Activated T-helper 2 cell treated with anti-CD3 and anti-CD28 coated beads, Interferon-gamma antibody, Interleukin-2, Interleukin-4, amounts not matched to agents 10 μg/mL and 5 μg/mL and 100 μg/mL, durations not matched to agents 14 hours and 24 hours and 36 hours (primary cell): ENCODE measurements at places on chromosomes 4 and X.
A peak's percentile ranks its signal among the peaks of the same experiment; 100 is the strongest.

GRCh38 chrX:24603191-24603590, 44.0 kb downstream of the PCYT1B start:
- DNase-seq, result no peak
- peaks cover 16% of the 10 kb centered on the region for H3K27me3 ChIP-seq
- no peak overlapping the region for H3K4me3 ChIP-seq
- no peaks in the 10 kb centered on the region for H3K36me3 ChIP-seq
- no peak overlapping the region for H3K27ac ChIP-seq
- H3K4me1 ChIP-seq, result no peaks in the 10 kb centered on the region

DNA sequence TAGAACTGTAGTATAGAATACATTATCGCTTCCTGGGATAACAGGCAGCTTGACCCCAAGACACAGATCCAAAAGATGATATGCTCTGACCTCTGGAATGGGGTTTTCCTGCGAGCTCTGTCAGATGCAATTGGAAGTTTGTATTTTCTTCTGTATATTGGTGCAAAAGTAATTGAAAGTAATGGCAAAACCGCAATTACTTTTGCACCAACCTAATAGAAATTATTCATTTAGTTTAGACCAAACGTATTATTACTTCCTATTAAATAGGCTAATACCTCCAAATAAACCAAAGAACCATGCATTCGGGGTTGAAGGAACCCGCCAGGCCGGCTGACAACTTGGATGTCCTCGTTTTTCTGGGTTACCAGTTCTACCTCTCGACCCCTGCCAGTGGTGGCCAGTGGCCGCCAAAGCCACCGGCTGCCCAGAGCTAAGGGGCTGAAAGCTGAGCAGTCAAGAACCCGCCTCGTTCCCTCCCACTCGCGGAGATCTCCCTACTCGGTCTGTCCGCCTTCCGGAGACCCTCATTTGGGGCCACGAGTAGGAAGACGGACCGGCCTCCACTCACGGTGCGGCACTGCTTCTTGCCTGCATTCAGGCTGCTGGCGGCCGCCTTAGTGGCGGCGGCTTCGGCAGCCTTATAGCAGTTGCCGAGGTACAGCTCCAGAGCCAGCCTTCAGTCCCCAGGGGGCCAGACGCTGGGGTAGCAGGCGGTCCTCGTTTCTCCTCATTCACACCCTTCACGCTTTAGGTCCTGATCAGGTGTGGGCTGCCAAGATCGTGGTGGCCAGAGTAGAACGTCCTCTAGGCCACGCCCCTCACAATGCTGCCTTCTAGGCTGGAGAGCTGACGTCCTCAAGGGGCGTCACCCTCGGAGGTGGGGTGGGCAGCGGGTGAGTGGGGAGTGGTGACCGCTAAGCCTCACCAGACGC, 121.9 kb downstream of the RBMX2 start:
- H3K27me3 ChIP-seq, result peaks cover 3% of the 10 kb centered on the region
- no peak for DNase-seq
- no peaks in the 10 kb centered on the region for H3K4me1 ChIP-seq
- no peak overlapping the region for H3K27ac ChIP-seq
- no peaks in the 10 kb centered on the region for H3K36me3 ChIP-seq
- H3K4me3 ChIP-seq, result no peak overlapping the region

- peaks cover 1% of the 10 kb centered on the region for H3K4me1 ChIP-seq
- no peaks in the 10 kb centered on the region for H3K27me3 ChIP-seq
- H3K27ac ChIP-seq, result no peak overlapping the region
- H3K4me3 ChIP-seq, result no peak overlapping the region
- no peak for DNase-seq
These were observed 167.2 kb downstream of the CEP135 start for GRCh38 chr4:56115898-56116297.

- H3K27me3 ChIP-seq, result no peaks in the 10 kb centered on the region
- DNase-seq, result no peak
- H3K36me3 ChIP-seq, result no peaks in the 10 kb centered on the region
- no peak overlapping the region for H3K27ac ChIP-seq
- H3K4me3 ChIP-seq, result no peak overlapping the region
- peaks cover 7% of the 10 kb centered on the region for H3K4me1 ChIP-seq
These were observed 99.7 kb upstream of the SLC7A11 start for GRCh38 chr4:138341739-138342415.

DNA sequence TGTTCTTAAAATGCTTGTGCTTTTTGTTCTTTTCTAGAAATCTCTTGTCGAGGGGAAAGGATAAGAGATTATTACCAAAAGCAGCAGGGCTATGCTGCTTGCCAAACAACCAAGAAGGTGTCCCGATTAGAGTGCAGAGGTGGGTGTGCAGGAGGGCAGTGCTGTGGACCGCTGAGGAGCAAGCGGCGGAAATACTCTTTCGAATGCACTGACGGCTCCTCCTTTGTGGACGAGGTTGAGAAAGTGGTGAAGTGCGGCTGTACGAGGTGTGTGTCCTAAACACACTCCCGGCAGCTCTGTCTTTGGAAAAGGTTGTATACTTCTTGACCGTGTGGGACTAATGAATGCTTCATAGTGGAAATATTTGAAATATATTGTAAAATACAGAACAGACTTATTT, 81.5 kb upstream of the PACRGL start:
- H3K4me1 ChIP-seq, result no peaks in the 10 kb centered on the region
- no peak overlapping the region for H3K4me3 ChIP-seq
- no peak overlapping the region for H3K27ac ChIP-seq
- no peaks in the 10 kb centered on the region for H3K36me3 ChIP-seq
- no peaks in the 10 kb centered on the region for H3K27me3 ChIP-seq
- DNase-seq, result no peak

DNA sequence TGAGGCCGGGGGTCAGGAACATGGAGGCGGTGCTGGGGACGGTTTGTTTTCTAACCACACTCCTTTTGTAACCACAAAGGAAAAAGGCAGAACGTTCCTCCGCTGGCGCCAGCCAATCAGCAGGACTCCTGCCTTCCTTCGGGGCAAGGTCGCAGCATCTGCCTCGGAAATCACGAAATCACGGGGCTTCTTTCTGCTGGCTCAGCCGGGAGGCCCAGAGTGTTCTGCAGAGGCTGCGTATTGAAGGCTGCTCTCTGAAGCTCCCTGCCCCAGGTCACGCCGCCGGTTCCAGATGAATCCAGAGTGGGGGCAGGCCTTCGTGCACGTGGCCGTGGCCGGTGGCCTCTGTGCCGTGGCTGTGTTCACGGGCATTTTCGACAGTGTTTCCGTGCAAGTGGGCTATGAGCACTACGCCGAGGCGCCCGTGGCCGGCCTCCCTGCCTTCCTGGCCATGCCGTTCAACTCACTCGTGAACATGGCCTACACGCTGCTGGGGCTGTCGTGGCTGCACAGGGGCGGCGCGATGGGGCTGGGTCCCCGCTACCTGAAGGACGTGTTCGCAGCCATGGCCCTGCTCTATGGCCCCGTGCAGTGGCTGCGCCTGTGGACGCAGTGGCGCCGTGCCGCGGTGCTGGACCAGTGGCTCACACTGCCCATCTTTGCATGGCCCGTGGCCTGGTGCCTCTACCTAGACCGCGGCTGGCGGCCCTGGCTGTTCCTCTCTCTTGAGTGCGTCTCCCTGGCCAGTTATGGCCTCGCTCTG, 9.4 kb downstream of the TMEM187 start:
- peak; percentile 74 for DNase-seq
- peak overlapping the region; percentile 55 for H3K4me3 ChIP-seq

- H3K36me3 ChIP-seq, result peaks cover 50% of the 10 kb centered on the region
- H3K27ac ChIP-seq, result no peak overlapping the region
- H3K27me3 ChIP-seq, result no peaks in the 10 kb centered on the region
- no peak for DNase-seq
- peaks cover 6% of the 10 kb centered on the region for H3K4me1 ChIP-seq
These were observed 22.0 kb downstream of the FLNA start for GRCh38 chrX:154352466-154352865.

DNA sequence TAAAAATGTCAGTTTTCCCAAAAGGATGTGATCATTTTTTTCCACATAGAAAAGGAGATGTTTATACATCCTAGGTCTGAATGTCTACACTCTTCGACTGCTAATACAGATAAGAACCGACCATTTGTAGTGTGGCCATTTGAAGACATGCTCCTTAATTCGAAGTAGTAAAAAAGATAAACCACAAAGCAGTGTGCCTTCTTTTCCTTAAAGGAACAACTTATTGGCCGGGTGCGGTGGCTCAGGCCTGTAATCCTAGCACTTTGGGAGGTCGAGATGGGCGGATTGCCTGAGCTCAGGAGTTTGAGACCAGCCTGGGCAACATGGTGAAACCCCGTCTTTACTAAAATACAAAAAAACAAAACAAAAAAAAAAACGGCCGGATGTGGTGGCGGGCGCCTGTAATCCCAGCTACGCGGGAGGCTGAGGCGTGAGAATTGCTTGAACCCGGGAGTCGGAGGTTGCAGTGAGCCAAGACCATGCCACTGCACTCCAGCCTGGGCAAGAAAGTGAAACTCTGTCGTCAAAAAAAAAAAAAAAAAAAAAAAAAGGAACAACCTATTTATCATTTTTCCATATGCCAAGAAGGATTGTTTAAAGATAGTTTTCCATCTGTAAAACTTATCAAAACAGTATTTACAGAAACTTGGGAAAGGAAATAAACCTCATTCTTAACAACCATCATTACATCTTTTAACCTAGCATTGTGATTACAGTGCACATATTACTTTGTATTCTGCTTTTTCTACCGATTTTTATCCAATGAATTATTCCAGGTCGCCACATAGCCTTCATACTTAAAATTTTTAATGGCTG, 2.6 kb downstream of the INTS6L start:
- H3K4me3 ChIP-seq, result peak overlapping the region; percentile 96
- peak overlapping the region; percentile 99 for H3K27ac ChIP-seq
- H3K27me3 ChIP-seq, result no peaks in the 10 kb centered on the region

- no peaks in the 10 kb centered on the region for H3K36me3 ChIP-seq
- H3K27me3 ChIP-seq, result no peaks in the 10 kb centered on the region
- H3K4me3 ChIP-seq, result no peak overlapping the region
- H3K4me1 ChIP-seq, result no peaks in the 10 kb centered on the region
- DNase-seq, result no peak
These were observed 1012.5 kb upstream of the LCORL start for GRCh38 chr4:19033816-19034733.

DNA sequence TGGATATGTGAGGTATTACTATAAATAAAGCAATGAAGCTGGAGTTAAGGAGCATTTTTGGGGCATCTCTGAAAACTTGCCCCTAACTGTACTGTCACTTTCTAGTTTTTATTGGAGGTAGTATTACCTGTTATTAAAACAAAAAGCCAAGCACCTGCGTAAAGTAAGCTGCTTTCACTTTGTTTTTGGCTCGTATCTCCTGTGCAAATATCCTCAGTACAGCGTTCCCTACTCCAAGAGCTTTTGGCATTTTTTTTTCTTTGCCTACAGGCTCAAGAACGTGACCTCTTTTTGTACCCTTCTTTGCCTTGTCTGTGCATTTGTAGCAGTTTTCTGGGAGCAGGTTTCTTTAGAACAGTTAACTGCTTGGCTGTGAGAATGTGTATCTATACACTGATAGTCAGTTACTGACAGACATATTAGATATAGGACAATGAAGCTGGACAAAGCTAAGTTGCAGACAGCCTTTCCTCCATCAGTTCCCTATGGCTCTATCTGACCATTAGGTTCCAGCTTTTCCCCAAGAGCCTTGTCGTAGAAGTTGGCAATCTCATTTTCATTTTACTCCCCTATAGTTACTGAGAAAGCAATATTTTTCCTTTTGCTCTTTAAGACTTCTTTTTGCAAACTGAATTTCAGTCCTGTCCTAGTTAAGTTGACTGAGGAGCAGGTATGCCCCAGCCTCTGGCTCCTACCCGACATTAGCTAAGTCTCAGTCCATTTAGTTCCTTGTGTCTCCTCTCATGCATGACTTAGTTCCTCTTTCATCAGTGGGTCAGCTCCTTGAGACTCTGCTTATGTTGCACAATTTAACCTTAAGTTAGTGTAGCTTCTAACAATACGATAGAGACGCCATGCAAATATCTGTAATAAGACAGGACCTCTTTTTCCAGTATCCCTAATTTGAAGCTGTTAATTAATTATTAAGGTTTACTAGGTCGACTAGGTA, 71.5 kb upstream of the HPRT1 start:
- H3K36me3 ChIP-seq, result peaks cover 36% of the 10 kb centered on the region
- H3K27ac ChIP-seq, result no peak overlapping the region
- no peaks in the 10 kb centered on the region for H3K27me3 ChIP-seq
- peaks cover 10% of the 10 kb centered on the region for H3K4me1 ChIP-seq
- H3K4me3 ChIP-seq, result no peak overlapping the region

DNA sequence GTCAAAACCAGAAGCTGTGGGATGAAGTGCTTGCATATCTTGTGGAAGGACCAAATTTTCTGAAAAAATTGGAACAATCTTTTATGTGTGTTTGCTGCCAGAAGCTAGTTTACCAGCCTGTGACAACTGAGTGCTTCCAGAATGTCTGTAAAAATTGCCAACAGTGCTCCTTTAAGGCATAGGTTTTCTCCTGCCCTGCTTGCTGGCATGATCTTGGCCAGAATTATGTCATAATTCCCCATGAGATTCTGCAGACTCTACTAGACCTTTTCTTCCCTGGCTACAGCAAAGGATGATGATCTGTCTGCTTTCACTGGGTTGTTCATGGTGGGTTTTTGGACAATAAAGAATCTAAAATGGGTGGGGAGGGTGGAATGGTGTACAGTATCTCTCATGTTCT, 196.3 kb upstream of the ZCCHC13 start:
- no peaks in the 10 kb centered on the region for H3K36me3 ChIP-seq
- no peak overlapping the region for H3K4me3 ChIP-seq
- DNase-seq, result no peak
- H3K27me3 ChIP-seq, result no peaks in the 10 kb centered on the region

GRCh38 chr4:89404530-89404929, 96.9 kb upstream of the GPRIN3 start:
- H3K4me1 ChIP-seq, result peaks cover 1% of the 10 kb centered on the region
- no peak for DNase-seq
- peaks cover 2% of the 10 kb centered on the region for H3K27me3 ChIP-seq
- H3K27ac ChIP-seq, result no peak overlapping the region

- H3K27ac ChIP-seq, result no peak overlapping the region
- DNase-seq, result no peak
- peaks cover 5% of the 10 kb centered on the region for H3K27me3 ChIP-seq
- H3K4me3 ChIP-seq, result no peak overlapping the region
These were observed 61.3 kb upstream of the CASK start for GRCh38 chrX:41984628-41985027.

DNA sequence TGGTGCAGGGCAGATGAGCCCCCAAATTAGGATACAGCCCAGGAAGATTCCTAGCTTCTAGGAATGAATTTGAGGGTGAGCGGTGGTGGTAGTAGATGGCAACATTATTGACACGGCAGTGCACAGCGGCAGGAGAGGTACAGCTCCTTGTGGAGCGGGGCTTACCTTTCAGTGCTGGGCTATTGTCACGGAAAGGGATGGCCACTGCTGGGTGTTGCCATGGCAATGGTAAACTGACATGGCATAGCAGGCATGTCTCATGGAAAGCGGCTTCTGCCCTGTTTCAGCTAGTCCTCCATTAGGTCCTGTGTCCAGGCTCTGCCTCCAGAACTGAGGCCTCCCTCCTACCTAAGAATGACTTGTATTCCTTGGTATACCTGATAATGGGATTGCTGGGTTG, 81.8 kb upstream of the WDR1 start:
- no peaks in the 10 kb centered on the region for H3K36me3 ChIP-seq
- no peaks in the 10 kb centered on the region for H3K4me1 ChIP-seq
- no peak overlapping the region for H3K27ac ChIP-seq
- no peak overlapping the region for H3K4me3 ChIP-seq
- no peak for DNase-seq
- peaks cover 2% of the 10 kb centered on the region for H3K27me3 ChIP-seq
